ENCODE measurements at places on chromosomes 6 and 20.
A peak's percentile ranks its signal among the peaks of the same experiment; 100 is the strongest.

DNA sequence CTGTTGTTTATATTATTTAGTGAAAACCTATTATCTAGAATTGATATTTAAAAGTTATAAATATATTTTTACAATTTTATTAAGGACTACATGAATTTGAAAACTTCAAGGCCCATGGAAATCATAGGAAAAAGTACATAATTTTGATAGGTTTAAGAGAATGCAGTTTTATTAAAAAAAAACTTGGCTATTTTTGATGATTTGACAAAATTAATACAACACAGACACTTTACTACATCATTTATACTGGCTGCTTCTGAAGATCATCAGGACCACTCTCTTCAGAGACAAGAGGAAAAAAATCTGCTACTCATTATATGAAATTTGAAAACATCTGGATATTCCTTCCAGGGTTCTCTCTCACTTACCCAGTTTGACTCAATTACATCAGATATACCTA is 637.7 kb downstream of the BCKDHB start:
- no peak for DNase-seq

- DNase-seq = no peak
Observed at GRCh38 chr6:137727216-137727765, 139.8 kb upstream of the TNFAIP3 start.

DNA sequence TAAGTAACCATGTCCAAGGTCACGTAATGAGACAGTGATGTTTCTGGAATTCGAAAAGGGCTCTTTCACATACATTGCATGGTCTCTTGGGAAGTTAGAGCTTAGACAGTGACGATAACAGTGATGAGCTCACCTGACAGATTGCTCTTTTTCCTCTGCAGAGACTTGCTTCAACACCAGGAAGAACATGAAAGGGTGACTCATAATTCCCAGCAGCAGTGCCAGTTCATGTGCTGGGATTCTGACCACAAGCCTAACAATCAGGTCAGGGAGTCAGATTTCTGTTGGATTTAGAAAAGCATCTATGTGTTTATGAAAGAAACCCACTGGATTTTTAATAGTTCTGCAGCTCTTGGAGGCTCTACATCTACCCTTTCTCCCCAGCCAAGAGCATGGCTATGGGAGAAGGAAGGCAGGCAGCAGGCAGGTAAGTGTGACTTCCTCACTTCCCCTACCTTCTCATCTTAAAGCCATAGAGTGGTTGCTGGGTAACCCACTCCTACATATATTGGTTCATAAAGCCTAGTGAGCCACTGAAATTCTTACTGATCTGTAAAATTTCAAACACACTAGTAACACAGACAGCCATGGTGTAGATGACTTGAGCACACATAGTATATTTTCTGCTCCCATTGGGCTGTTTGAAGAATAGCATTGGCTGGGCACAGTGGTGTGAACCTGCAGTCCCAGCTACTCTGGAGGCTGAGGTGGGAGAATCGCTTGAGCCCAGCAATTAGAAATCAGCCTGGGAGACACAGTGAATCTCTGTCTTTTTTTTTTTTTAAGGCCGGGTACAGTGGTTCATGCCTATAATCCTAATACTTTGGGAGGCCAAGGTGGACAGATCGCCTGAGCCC is 44.4 kb upstream of the LOC128125822 start:
- no peak for DNase-seq

DNA sequence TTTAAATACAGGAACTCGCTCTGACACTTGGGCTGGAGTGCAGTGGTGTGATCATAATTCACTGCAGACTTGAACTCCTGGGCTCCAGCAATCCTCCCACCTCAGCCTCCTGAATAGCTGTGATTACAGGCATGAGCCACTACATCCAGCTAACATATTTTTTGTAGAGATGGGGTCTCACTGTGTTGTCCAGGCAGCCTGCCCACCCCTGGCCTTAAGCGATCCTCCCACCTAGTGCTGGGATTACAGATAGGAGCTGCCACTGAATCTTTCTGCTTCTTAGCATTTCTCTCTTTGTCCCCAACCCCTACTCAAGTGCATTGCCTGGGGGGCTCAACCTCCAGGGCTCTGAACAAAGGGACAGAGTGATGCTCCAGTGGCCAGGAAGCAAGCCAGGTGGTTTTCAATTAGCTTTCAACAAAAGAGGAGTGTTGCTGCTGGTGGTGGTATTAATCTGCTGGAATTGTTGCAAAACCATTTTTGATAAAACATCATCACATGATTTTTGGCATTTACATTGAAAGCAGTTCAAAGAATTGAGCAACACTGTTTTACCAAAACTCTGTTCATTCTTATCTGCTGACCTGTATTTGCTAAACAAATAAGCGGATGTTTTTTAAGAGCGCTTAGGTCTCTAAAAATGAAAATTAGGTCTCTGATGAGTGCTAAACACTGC is 40.4 kb upstream of the BPIFA2 start:
- peak; percentile 55 for DNase-seq

DNA sequence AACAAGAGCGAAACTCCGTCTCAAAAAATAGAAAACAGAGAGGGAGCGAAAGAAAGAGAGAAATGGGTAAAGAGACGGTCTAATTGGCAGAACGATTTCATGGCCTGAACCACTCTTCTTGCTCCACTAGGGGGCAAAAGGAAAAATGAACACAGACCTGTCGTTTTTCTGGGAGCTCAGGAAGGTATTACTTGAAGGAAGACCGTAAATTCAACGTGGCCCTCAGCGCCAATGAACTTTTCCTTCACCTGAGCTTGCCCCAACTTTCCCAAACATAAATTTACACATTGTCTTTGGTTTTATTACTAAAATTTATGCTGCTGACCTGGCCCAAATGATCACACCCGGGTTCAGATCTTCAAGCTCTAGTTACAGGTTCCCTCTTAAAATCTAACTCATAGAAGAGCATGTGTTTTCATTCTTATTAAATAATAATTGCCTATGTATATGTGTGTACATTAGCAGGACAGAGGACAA is 67.3 kb downstream of the ATP9A start:
- DNase-seq = no peak

DNA sequence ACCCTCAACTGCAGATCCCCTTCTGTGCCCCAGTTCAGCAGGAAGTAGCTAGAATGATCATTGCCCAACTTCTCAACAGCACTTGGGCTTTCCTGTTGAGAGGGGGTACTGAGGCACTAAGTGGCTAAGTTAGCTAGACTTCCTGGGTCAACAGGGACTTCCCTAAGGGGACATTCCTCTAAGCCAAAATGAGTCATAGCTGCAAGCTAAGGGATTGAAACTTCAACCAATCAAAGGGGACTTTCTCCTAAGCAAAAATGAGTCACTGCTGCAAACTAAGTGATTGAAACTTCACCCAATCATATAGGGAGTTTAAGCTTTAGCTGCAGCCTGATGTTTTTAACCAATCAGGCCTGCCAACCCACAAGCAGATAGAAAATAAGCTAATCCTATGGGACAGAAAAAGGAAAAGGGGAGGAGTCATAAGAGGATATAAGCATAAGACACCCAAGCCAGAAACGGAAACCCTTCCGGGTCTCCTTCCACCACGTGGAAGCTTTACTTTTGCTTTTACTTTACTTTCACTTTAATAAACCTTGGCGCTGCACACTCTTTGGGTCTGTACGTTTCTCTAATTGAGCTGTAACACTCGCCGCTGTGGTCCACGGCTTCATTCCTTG is 659.0 kb upstream of the HS3ST5 start:
- no peak for DNase-seq

DNA sequence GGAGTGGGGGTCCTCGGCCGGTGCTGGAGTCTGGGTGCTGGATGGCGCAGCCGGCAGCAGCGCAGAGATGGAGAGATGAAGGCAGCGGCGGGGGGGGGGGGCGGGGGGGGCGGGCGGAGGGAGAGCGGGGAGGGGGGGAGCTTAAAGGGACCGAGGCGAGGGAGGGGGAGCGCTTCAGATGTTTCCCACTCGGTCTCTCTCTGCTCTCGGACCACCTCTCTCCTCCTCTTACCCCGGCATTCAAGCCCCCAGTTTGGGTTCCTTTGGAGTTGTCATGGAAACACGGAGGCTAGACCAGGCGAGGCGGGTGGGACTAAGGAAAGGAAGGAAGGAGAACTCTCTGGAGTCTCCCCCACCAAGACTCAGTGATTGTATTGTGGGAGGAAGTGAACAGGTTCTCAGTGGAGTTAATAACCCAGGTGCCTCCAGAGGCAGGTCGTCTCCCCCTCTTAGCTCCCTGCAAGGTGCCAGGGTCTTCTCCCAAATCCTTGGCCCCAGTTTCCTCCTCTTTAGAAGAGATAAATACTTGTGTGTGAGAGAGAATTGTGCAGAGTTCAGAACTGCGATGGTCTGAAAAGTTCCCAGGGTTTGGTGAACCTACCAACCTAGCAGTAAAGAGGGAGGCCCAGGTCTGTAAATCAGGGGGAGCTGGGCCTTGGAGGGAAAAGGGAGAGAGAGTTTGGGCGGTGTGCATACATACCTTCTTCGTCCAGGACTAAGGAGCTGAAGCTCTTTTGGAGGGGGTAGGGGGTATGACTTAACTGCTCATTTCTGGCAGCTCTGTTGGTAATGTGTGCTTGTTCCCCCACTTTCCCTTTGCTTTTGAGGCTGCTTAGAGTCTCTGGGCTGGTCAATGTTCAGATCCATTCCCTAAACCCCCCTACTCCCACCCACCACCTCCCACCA is at the start of gene PRRT1:
PRRT1 (minus strand) TSS at position 77 of the 906 bp plus-strand sequence. CDS start 112 bp downstream, outside the sequence.
- DNase-seq = no peak

DNA sequence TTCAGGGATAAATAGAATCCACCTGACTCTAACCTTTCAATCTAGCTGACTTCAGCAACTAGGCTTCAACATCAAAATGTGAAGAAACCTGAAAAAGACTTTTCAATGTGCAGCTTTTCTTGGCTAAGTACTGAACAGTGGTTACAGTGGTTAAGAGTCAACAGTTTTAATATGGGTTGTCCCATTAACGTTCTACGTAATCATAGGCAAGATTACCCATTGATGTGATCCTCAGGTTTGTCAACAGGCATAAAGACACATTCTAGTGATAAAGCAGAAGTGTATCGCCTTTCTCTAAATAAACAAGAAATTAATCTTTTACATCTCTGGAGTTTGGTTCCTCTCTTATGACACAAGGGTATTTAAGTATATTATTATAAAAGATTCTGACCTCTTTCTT is 154.1 kb upstream of the RUNX2 start:
- DNase-seq = no peak

DNA sequence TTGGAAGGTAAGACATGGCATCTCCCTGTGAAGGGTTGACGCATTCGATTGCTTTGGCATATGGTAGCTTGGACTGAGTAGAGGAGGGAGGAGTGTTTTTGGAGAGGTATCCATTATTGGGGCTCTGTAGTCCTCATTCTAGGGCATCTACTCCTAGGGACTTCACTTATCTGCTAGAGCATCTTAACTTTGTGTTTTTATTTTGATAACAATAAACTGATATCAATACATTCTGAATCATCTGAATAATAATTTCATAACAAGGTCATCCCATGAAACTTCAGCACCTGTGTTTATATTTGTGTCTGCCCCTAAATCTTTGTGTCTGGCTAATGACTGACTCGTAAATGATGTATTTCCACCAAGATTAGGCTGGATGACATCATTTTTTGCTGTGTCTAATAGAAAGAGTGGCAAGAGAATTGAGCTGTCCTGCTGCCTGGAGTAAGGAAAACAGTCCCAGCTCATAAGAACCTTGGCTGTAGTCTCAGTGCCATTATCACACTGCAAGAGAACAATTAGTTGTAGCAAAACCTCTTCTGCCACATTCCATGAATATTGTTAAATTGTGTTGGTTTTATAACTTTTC is 288.5 kb downstream of the PRL start:
- no peak for DNase-seq

- DNase-seq = no peak
Observed at GRCh38 chr6:52416629-52417151, 3.5 kb upstream of the EFHC1 start.

GRCh38 chr6:11778648-11779328 is at the start of gene ADTRP:
ADTRP (minus strand) TSS chr6:11778803; CDS start chr6:11778759, 44 bp downstream.
- DNase-seq = peak; percentile 75

GRCh38 chr20:35478804-35479472 is 23.5 kb downstream of the CEP250 start:
- DNase-seq = no peak

DNA sequence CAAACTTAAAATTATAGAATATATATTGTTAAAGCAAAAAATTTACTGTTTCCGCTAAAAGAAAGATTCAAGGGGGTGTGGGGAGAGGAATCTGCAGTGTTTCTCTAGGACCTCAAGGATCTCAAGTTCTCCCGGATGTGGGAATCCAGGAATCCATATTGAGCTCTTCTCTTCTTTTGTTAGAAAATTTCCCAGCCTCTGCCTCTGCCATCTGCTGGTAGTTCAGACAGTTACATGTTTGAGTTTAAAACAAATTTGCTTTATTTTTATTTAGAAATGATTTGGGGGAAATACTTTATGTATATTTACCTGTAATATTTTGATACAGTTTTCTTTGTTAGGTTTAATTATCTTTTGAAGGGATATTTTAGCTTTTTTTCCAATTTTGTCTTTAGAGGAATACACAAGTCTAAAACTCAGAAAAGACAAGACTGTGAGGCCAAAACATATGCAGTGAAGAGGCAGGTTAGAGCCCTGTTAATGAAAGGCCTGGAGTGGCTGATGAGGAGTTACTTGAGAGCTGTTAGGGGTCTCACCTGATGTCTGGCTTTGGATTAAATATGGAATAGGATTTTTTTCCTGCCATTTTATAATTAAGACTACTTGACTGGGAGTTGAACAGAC is 268.8 kb downstream of the ARID1B start:
- no peak for DNase-seq

- DNase-seq = no peak
Observed at GRCh38 chr6:54267798-54268197, 40.4 kb upstream of the TINAG start.

DNA sequence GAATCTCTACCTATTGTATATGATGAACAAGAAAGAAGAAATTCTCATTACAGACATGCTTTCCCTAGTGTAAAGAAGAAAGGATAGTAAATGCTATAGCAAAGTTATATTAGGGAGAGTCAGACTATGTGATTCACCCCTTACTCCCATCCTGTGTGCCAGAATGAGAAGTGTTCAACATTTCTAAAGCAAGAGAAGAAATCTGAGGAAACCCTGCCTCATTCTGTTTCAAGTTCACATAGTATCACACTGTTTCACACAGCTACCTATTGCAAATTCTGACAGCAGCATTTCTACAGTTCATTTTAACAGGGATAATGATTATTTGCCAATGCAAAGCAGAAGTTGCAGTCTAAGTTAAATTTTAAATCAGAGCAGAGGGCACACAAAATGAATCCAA is 267.2 kb upstream of the TCF21 start:
- no peak for DNase-seq

GRCh38 chr6:125166711-125167110 is 13.1 kb downstream of the TPD52L1 start:
- DNase-seq = no peak

DNA sequence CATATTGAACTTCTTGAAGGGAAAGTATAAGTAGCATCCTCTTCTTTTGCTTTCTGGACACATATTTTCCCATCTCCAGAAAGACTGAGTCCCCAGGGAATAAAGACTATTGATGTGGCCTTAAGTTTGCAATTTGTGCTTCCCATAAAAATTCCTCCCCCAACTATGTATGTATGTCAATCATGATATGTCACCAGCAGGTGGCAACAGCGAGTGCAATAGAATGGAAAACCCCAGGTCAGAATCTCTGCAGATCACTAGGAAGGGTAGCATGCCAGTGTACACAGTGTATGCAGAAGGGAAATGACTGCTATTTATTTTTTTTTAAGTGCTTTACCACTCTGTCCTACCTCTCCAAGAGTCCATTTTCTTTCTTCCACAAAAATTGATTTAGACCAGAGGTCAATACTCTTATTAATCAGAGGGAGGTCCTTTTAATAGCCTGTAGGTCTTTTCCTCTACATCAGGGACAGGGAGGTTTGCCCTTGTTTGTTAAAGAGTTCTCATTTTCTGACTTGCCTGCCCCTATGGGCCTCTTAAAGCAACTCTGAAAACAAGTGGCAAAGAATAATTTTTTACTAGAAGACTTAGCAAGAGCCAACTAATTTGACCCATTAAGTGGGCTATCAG is 61.4 kb downstream of the BMP2 start:
- peak; percentile 75 for DNase-seq

Measured in right atrium auricular region (tissue), 2 donors.